ENCODE measurements at places on chromosomes 16 and 17.

GRCh38 chr17:7179317-7180254, at the start of gene ASGR1:
ASGR1 (minus strand) TSS chr17:7179370; CDS start chr17:7178563, 807 bp downstream.
- DNase-seq = no peak

DNA sequence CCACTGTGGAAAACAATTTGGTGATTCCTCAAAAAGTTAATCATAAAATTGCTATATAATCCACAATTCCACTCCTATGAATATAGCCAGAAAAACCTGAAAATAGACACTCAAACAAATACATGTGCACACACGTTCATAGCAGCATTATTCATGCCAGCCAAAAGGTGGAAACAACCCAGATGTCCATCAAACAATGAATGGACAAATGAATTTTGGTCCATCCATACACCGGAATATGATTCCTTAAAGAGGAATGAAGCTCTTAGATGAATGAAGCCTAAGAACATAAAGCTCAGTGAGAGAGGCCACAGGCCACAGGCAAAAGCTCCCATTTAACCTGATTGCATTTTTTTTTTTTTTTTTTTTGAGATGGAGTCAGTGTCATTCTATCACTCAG, 114.6 kb upstream of the TNRC6C start:
- no peak for DNase-seq

- DNase-seq = no peak
These were observed 119.8 kb downstream of the CCT6B start for GRCh38 chr17:34841467-34841866.

DNA sequence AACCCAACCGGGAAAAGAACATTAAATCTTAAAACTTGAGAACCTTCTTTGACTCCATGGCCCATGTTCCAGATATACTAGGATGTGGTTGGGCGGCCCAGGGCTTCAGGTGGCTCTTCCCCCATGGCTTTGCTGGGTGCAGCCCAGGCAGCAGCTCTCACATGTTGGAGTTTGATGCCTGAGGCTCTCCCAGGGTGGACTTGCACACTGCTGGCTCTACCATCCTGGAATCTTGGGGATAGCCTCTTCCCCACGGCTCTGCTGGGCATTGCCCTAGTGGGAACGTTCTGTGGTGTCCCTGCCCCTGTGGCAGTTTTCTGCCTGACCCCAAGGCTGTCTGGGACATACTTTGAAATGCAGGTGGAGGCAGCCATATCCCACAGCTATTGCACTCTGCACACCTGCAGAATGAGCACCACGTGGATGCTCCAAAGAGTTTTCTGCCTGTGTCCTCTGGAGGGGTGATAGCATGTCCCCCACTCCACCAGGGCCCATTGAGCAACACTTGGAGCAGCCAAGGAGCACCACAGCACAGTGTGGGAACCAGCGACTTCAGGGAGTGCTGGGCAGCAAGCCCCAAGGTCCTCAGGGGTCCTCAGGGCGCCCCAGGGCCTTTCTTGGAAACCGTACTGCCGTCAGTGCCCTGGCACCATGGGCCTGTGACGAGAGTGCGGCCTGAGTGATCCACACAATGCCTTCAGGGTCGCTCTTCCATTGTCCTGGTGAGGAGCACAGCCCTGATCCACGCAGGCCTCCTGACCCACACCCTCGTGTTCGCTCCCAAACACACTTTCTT, 70.8 kb downstream of the GOSR1 start:
- DNase-seq = no peak

GRCh38 chr17:298791-299450, 53.7 kb downstream of the RPH3AL start:
- no peak for DNase-seq

All from HL-60 (cell line).